ENCODE measurements at places on chromosomes 12 and 14.

DNA sequence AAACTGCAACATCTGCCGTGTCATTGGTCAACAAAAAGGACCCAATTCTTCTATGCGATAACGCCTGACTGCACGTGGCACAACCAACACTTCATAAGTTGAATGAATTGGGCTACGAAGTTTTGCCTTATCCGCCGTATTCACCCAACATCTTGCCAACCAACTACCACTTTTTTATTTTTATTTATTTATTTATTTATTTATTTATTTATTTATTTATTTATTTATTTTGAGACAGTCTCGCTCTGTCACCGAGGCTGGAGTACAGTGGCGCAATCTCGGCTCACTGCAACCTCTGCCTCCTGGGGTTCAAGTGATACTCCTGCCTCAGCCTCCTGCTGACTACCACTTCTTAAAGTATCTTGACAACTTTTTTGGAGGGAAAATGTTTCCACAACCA is 127.4 kb downstream of the RASSF9 start:
- DNase-seq = no peak

- no peak for DNase-seq
These were observed 86.8 kb downstream of the ITPR2 start for GRCh38 chr12:26746121-26746714.

GRCh38 chr12:65827342-65827741 is 3.1 kb downstream of the HMGA2 start:
- no peak for DNase-seq

GRCh38 chr12:54287261-54288157 is 7.0 kb downstream of the HNRNPA1 start:
- no peak for DNase-seq

DNA sequence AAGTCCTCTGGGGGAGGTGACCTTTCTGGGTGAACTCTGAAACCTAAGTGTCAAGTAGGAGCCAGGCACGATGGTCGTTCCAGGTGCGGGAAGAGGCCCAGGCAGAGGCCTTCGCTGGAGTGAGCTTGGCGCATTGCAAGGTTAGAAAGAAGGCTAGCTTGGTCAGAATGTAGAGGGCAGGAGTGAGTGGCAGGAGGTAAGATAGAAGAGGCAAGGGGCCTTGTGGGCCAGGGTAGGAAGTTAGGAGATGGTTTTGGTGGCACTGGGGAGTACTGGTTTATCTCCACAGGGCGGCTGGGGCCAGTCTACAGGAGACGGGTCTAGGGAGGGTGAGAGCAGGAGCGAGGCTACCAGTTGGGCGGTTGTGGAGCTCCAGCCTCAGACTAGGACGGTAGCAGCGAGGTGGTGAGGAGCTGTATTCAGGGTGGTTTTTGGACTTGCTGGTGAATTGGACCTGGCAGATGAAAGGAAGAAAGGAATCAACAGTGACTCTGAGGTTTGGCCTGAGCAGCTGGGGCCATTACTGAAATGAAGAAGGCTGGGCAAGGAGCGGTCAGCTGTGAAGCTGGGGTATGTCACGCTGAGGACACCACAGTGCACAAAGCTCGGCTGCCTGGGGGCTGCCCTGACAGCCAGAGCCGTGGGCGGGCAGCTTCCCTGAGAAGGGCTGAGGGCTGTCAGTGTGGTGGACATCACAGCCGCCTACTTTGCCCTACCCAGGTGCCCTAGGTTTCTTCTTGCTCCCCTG is 9.0 kb downstream of the MLXIP start:
- no peak for DNase-seq

DNA sequence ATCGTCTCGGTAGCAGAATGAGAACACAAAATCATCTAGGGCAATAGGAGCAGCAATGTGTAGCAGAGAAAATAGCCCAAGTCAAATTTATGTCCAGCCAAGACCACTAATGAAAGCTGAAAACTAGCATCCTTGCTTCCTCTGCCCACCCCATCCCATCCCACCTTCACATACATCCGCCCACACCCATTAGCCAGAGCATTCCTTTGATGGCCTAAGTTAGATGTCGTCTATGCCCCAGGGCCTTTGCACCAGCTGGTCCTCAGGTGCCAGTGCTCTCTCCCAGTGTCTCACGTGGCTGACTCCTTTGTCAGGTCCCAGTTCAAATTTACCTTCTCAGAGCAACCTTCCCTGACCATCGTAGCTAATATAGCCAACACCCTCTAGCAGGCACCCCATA is 17.8 kb upstream of the PPP2R5C start:
- no peak for DNase-seq

- no peak for DNase-seq
These were observed 48.4 kb downstream of the BICD1 start for GRCh38 chr12:32155041-32155440.

DNA sequence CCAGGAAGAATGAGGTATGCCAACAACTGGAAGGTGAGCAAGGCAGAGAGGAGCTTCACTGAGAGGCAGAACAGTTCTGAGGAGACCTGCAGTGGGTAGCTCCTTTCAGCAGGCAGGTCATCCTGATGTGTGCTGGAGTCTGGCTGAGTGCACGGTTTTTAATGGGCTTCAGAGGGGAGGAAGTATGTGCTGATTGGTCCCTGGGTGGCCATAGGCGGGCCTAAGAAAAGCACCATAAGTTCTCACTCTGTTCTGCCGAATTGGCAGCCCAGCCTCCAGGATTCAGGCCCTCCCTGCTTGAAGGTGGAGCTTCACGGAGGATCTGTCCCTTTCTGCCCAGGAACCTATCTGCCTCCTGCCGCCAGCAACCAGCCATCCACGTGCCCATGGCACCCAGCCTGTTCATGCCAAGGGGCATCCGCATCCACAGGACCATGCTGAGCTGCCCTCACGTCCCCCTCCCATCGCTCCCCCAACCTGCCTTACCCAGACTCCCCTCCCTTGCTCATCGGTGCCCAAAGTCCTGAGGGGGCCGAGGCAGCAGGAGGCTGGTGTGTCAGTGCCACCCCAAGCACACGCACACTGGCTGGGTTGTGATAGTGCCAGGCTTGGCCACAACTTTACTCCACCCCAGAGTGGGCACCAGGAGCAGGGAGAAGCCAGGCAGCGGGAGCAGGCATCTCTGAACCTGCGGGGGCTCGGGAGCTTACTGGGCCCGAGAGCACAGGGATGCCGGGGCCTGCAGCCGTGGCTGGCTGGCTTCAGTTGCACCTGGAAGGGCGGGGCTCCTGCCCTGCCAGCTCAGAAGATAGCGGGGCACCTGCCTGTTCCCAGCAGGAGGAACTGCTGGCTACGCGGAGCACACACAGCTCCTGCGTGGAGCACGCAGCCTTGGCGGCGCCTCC is 608.4 kb upstream of the FOXG1 start:
- DNase-seq = no peak

DNA sequence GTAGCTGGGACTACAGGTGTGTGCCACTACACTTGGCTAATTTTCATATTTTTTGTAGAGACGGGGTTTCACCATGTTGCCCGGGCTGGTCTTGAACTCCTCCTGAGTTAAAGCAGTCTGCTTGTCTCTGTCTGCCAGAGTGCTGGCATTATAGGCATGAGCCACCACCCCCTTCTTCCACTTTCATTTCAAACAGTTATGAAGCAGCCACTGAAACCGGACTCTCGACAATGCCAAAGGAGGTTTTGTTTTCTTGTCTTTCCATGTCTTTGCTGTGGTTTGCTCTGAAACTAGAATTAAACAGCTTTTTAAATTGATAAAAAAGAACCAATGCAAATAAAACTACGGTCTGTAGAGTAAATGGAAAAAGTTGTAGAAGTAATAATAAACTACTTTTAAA is 30.4 kb downstream of the RAP1B start:
- peak; percentile 48 for DNase-seq

GRCh38 chr14:34883954-34884353 is 8.8 kb upstream of the BAZ1A start:
- no peak for DNase-seq

DNA sequence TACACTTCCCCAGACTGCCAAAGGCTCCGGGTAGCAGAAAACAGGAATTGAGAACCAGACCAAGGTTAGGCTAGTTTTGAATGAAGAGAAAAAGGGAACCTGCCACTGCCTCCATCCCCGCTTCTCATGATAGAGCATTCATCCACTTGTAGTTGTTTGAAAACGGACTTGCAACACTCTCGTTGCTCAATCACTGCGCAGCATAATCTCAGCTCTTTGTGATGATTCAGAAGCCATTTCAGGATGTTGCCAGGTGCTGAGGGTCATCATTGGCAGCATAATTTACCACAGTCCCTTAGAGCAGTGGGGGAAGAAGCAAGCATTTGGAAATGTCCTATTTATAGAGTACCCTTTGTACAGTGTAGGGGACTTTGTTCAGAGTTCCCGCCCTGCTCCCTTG is 25.6 kb downstream of the KCNK13 start:
- DNase-seq = no peak

DNA sequence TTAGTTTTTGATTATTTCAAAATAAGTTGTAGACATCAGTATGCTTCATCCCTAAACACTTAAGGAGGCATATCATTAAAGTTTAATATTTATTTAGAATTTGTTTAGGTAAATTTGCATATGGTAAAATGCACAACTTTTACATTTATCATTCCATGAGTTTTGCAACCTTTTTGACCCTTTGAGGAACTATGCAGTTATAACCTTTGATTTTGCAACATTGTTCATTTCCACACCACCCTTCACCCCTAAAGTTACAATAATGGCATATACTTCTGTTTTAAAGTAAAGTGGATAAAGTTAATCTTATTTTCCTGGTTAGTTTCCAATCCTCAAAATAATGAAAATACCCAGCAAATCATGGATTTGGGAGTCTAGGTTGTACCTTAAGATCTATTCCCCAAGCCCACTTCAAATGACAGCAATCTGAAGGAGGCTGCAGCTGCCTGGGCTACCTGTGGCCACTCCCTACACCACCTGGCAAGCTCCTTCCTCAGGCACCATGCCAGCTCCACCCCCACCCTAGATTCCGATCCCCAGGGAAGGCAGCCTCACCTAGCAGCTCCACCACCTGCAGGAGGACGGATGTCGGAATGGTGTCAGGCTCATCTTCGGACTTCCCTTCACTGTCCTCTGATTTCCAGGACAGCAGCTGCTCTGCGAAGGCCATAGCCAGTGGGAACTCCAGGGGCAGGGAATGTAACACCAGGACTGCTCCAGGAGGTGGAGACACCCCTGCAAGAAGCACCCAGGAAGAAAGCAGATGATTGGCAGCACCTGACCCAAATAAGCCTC is 65.1 kb downstream of the TRAFD1 start:
- DNase-seq = no peak

DNA sequence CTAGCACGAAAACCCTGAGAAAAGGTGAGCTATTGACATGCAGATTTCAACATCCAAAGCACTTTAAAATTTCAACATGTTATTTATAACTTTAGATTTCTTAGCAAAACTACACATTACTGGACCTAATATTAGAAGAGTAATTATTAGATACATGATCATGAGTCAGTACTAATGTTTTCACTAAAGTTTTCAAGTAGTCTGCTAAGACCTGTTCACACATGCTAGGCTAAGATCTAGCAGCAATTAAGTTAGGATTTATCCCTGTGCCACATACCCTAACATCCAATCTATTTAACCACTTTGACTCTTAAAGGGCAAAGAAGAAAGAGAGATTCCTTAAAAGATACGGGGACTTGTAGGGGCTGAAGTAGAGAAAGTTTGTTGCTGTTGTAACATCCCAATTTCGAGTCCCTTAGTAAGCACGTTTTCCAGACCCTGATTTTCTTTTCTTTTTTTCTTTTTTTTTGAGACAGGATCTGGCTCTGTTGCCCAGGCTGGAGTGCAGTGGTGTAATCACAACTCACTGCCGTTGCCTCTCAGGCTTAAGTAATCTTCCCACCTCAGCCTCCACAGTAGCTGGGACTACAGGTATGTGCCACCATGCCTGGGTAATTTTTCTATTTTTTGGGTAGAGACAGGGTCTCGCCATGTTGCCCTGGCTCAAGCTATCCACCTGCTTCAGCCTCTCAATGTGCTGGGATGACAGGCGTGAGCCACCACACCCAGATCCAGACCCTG is 102.5 kb upstream of the ATF7IP start:
- no peak for DNase-seq

DNA sequence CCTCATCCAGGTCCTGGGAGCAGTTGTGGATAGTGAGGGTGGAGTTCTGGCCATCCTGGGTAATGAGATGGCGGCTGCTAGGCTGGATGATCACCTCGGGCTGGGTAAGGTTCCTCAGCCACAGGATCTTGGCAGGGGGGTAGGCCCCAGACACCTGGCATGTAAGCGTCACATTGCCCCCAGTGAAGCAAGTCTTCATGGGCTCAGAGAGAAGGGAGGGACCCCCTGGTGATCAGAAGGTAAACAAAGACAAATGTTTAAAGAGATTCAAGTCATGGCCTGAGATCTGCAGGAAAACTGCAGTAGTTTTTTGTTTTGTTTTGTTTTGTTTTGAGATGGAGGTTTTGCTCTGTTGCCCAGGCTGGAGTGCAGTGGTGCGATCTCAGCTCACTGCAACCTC is 12.8 kb upstream of the WSB2 start:
- DNase-seq = no peak

DNA sequence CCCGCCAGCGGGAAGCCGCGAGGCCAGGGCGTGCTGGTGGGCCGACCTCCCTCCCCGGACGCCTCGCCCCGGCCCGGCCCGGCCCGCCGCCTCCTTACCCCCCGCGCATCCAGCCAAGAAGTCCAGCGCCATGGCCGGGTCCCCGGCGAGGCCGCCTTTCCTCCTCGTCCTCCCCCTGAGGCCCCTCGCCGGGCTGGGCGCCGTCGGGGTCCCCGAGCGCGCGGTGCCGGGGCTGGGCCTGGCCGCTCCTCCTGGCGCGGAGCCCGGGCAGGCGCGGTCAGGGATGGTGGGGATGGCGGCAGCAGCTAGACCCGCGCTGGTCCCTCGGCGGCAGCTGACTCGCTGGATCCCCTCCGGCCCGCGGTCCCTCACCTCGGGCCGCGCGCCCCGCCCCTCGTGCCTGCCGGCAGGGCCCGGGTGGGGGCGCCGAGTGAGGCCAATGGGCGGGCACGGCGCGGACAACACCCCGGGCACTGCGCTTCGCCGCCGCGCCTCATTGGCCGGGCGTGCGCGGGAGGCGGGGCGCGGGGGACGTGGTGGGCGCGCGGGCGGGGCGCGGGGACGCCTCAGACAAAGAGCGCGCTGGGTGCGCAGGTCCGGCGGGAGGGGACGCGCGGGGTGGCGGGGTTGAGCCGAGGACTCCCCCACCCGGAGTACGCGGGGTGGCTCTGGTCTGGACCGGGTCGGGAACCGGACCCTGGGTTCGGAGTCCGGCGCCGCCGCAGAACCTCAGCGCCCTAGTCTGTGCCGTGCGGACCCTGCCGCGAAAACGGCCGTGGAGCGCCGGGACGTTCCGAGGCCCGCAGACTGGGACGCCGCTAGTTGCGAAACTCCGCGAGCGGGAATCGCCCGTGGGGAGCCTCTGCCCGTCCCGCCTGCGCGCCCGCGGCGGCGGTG is at the start of gene SLC25A29:
Gene SLC25A29 (minus strand): TSS at position 344 of the 897 bp plus-strand sequence. CDS start 212 bp downstream, at position 132.
- DNase-seq = peak; percentile 96
